Spleen (tissue), 13 donors: ENCODE measurements at places on chromosomes 2 and 18.

- DNase-seq, result no peak
Measured at GRCh38 chr2:218362606-218363005, 5.9 kb downstream of the CATIP start.

GRCh38 chr18:32878436-32878835 lies 105.6 kb upstream of the KLHL14 start:
- no peak for DNase-seq

GRCh38 chr2:36318547-36318946 lies 37.0 kb upstream of the CRIM1 start:
- no peak for DNase-seq

DNA sequence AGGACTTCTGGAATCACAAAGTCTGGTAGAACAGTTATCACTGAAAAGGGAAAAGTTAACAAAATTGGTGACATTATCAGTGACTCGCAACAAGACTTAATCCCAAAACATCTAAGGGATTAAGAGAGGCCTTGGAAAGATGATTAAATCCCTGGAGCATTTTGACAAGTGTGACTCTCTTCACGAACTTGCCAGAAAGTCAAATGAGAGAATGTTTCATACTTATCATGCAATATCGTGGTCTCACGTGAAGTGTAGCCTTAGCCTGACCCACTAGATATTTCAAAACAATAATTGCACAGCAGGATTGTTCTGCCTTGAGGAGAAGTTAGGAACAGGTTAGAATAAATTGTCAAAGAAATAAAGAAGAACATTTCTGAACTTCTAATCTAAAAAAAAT lies 104.5 kb downstream of the COL6A3 start:
- no peak for DNase-seq

GRCh38 chr2:103847276-103847675 lies 1006.6 kb upstream of the POU3F3 start:
- DNase-seq, result no peak
